ENCODE measurements at places on chromosomes 7 and 10.

DNA sequence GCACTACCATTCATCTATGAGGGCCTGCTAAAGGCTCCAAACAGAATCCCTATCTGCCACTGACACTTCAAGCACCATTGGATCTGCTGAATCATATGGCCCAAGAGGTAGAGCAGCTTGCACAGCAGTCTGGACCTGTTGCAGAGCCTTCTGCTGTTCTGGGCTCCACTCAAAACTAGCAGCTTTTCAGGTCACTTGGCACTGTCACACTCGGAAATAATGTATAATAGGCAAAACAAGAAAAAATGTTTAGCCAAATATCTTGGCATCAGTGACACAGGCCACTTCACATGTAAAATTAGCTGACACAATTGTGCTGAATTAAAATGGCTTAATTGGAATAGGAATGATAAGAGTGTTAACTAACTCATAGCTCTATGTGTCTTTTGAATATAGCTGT is 1182.9 kb upstream of the LRRTM3 start:
- DNase-seq, result no peak

DNA sequence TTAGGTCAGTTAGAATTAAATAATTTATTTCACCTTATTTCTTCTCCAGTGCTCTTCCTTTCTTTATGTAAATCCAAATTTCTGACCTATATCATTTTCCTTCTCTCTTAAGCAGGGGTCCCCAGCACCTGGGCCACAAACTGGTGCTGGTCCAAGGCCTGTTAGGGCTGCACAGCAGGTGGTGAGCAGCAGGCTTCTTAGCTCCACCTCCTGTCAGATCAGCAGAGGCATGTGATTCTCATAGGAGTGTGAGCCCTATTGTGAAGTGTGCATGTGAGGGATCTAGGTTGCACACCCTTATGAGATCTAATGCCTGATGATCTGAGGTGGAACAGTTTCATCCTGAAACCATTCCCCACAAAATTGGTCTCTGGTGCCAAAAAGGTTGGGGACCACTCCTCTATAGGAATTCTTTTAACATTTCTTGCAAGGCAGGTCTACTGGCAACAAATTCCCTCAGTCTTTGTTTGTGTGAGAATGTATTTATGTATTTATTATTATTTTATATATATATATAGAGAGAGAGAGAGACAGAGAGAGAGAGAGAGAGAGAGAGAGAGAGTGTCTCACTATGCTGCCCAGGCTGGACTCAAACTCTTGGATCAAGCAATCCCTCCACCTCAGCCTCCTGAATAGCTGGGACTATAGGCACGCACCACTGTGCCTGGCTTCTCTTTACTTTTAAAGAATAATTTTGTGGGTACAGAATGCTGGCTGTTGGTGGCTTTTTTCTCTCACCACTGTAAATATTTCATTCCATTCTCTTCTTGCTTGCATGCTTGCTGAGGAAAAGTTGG is 4.3 kb upstream of the ABCC2 start:
- no peak for DNase-seq

- no peak for DNase-seq
These were observed 211.4 kb upstream of the MDFIC start for GRCh38 chr7:114710499-114710898.

- no peak for DNase-seq
These were observed 133.0 kb upstream of the NEBL start for GRCh38 chr10:21030091-21030490.

- DNase-seq, result no peak
These were observed 24.0 kb upstream of the XPNPEP1 start for GRCh38 chr10:109947111-109947920.

- peak; percentile 38 for DNase-seq
These were observed 2.8 kb downstream of the SP8 start for GRCh38 chr7:20783700-20784387.

- no peak for DNase-seq
These were observed 127.9 kb downstream of the CPED1 start for GRCh38 chr7:121116396-121116795.

DNA sequence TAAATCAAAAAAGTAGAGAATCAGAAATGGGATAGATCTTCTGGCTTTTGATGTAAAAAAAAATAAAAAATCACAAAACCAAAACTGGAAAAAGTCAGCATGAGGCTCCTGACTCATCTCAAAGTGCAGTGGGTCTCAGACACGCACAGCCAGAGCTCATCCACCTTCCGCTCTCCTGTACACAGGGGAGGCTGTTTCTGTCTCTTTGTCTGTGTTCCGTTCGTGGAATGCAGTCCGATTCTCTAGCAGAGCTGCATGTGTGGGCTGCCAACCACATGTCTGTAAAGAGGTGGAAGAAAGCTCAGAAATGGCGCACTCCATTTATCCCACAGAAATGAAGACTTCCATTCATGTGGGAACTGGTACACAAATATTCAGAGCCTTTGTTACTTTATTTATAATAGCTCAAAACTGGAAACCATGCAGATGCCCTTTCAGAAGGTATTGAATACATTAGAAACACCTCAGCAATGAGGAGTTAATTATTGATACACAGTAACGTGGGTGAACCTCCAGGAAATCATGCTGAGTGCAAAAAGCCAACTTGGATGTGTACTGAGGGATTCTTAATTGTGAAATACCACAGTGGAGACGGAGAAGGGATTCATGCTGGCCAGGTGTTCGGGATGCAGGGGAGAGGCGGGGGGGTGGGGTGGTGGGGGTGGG is 123.3 kb downstream of the TRRAP start:
- no peak for DNase-seq

GRCh38 chr10:123380491-123381085 is 226.4 kb downstream of the BUB3 start:
- peak; percentile 18 for DNase-seq

- DNase-seq, result no peak
These were observed 95.7 kb downstream of the KCNMA1 start for GRCh38 chr10:77541944-77542343.

GRCh38 chr10:132360766-132361447 is 28.9 kb downstream of the LRRC27 start:
- no peak for DNase-seq

- DNase-seq, result no peak
These were observed 177.2 kb upstream of the INHBA start for GRCh38 chr7:41880107-41880506.

DNA sequence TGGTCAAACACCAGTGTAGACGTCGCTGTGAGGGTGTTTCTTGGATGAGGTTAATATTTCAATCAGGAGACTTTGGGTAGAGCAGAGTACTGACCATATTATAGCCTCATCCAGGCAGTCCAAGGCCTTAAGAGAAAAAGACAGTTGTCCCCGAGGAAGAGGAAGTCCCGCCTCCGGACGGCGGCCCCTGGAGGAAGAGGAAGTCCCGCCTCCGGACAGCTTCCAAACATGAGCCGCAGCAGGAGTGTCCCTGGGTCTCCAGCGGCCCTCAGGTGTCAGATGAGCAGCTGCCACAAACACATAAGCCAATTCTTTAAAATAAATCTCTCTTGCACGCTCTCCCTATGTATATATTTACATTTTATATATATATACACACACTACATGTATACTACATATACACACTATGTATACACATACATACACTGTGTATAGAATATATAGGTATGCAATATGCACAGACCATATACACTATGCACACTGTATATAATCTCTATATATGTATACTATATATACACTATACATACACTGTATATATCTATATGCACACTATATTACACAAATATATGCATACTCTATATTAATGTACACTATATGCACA is 37.5 kb downstream of the PWWP2B start:
- DNase-seq, result no peak

GRCh38 chr10:132959559-132959961 is 17.2 kb upstream of the CFAP46 start:
- no peak for DNase-seq

- no peak for DNase-seq
These were observed 520.1 kb downstream of the INHBA start for GRCh38 chr7:41182782-41183181.

GRCh38 chr10:76037531-76038155 is 606.2 kb downstream of the LRMDA start:
- DNase-seq, result no peak

DNA sequence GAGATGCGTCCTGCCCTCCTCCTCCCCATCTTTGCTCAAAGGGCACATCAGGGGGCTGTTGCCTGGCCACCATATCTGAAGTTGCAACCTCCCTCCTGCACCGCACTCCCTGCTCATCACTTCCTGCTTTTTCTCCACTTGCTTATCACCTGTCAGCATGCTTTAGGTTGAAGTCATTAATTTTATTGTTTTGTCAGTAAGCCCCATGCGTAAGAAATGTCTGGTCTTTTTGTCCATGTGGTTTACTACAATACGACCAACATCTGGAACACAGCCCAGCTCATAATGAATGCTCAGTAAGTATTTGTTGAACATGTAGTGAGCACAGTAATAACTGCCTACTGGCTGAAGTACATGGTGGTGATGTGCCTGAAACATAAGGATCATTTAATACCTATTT is 71.6 kb upstream of the GJD4 start:
- no peak for DNase-seq

- DNase-seq, result peak; percentile 31
These were observed 27.7 kb downstream of the CUL1 start for GRCh38 chr7:148726385-148726784.

GRCh38 chr10:57905861-57906260 is 361.8 kb downstream of the IPMK start:
- no peak for DNase-seq

GRCh38 chr7:104933521-104933988 is 80.5 kb upstream of the KMT2E start:
- DNase-seq, result no peak

- DNase-seq, result no peak
These were observed 101.8 kb upstream of the ELMO1 start for GRCh38 chr7:37550426-37550825.

- no peak for DNase-seq
These were observed 188.5 kb upstream of the AGR3 start for GRCh38 chr7:17070231-17070708.

DNA sequence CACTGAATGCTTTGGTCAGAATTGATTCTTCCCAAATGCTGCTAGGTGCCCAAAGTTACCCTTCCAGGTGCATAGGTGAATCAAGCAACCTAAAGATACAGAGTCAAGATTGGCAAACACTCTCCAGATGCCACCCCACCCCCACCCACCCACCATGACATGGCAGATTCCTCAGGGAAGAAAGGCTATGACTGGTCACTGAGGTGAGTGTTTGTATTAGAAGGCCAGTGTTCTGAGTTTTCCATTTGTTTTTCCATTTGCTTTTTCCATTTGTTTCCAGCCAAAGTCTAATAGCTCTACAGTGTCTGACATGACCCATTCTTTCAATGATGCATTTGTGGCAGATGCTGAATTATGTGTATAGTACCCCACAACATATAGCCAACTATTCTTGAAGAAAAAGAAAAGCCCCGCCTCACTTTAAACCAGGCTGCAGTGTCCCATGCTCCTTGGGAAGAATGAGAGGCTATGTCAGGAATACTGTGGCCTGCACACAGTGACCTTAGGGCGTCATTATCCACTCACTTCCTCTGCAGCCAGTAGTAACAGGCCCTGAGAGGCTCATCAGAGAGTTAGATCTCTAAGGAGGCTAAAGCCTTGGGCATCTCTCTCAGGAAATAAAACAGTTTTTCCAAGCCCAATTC is 16.1 kb upstream of the HIBADH start:
- peak; percentile 42 for DNase-seq

DNA sequence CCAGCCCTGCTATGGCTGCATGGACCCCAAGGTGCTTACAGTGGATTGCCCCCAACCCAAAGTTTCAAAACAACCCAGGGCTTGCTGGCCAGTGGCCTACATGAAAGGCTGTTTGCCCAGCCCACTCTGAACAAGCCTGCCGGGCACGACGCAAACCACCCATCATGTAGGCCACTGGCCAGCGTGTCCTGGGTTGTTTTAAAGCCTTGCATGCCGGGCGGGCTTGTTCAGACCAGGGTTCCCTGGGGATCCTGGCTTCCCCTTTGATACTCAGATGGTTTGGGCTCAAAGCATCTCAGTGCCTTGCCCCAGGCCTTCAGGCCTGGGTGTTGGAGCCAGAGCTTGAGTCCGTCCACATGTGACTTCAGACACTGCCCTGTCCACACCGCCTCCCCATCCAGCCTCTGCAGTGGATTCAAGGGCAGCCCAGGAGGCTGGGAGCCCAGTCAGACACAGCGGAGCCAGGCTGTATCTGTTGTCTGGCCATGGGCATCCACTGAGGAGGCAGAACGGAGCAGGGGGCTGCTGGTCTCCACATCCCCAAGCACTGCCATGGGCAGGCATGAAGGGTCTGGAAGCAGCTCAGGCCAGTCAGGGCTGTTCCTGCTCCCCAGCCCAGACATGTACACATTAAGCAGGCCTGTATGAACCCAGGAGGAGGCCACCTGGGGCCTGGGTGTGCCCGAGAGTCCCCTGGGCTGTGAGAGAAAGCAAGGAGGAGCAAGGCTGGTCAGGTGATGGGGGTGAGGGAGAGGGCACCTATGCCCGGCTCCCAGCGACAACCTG is 4.0 kb upstream of the ADIRF start:
- no peak for DNase-seq

DNA sequence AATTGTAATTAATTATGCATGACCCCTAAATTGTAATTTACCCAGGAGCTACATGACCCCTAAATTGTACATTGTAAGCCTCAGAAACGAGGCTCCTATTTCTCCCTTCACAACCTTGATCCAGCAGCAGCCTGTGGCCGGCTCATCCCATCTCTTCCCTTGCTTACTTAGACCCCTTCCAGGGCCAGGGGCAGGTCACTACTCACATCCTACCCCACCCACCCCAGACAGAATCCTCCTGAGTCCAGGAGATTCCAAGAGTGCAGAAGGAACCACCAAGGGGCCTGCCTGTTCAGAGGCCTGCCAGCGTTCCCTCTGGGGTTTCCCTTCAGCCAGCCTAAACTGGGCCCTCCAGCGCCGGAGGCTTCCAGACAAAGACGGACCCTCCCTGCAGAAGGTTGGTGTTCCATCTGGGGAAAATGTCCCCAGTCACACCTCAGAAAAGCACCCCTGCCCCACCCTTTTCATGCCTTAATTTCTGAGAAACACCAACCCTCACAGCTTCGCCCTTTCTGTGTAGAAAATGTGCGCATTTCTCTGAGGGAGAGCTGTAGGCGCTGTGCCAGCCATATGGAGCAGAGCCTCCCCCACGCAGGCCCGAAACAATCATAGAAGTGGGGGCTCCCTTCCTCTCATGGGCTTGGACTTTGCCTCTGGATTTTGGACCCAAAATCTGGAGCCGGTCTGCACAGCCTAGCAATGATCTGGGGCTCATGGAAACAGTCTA is 19.2 kb downstream of the LEP start:
- DNase-seq, result no peak

DNA sequence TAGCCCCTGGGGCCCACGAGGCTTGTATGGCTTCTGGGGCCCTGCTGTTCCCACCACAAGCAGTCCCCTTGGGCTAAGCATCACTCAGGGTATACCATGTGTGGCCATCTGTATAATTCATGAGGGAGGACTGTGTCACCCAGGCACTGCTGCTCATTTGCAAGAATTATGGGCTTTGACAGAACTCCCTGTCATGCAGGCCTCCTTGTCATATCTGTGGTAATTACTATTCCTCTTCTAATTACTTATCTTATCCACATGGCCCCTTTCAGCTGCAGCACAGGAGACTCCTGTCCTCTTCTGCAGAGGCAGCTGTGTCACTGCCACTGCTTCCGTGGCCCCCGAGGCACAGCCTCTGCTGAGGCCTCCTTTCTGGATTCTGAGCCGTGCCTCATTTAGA is 46.3 kb downstream of the LRMDA start:
- no peak for DNase-seq
